ENCODE measurements at places on chromosomes 5 and 9.

DNA sequence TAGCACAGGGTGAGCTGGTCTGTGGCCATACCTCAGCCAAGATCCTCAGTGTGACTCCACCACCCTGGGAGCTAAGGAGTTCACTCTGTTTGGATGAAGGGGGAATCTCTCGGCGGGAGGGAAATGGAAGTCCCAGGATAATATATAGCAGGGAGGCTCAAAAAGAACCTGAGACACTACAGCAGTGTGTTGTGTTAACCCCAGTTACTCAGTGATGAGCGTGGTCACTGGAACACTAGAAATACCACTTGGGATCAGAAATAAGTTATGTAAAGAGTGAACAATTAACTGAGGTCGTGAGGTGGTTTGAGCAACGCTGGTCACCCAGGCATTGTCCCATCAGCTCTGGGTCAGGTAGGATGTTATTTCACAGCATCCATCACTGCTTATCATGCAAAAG lies 59.3 kb upstream of the ADAMTS16 start:
- DNase-seq: no peak

DNA sequence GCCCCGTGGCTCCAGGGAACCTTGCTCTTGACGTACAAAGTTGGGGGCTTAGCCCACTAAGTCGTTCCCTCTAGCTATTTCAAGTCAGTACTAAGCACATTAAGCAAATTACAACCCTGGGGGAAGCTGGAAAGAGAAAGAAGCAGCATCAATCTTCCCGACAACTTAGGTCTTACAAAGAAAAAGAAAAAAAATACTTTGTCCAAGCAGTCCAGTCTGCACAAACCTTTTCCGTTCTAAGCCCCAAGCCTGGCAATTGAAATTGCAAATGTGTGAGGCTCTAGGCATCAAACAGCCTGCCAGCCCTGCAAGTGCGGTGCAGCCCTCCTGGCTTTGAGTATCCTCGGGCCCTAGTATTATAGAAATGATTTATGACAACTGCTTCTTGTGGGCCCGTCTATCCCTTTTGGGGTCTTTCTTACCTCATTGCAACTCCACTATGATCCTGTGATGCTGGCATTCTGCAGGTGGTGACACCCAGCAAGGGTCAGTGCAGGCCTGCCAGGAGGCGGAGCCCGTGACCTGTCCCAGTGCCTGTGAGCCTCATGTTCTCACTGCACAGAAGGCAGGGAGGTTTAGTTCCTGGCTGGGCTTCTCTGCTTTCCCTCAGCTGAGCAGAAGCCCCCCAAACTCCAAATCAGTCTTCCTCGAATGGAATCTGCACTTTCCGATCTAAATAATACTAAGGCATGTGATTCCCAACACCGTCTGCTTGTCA lies 232.3 kb upstream of the IRX2 start:
- no peak for DNase-seq

DNA sequence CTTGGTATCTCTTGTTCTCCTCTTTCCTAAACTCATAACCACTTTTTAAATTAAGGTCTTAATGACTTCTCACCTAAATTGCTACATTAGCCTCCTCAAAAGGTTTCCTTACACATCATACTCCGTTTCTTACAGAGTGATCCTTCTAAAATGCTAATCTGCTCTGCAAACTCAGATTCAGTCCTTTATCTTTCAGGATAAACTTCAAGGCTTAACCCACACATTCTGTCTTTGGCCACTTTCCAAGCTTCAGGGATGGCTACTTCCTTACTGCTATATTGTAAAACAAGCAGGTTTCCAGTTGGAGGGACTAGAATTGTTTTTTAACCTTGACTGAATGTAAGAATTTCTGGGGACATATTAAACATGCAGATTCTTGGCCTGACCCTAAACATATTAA lies 105.5 kb upstream of the CHD1 start:
- DNase-seq: no peak

DNA sequence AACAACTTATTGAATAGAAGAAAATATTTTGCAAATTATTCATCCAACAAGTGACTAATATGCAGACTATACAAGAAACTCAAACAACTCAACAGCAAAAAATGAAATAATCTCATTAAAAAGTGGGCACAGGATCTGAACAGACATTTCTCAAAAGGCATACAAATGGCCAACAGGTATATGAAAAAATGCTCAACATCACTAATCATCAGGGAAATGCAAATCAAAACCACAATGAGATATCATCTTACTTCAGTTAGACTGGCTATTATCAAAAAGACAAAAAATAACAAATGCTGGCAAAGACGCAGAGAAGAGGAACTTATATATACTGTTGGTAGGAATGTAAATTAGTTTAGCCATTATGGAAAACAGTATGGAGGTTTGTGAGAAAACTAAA lies 1.8 kb upstream of the AMACR start:
- DNase-seq: no peak

- DNase-seq: no peak
Measured at GRCh38 chr5:16260000-16260399, 80.4 kb upstream of the MARCHF11 start.

DNA sequence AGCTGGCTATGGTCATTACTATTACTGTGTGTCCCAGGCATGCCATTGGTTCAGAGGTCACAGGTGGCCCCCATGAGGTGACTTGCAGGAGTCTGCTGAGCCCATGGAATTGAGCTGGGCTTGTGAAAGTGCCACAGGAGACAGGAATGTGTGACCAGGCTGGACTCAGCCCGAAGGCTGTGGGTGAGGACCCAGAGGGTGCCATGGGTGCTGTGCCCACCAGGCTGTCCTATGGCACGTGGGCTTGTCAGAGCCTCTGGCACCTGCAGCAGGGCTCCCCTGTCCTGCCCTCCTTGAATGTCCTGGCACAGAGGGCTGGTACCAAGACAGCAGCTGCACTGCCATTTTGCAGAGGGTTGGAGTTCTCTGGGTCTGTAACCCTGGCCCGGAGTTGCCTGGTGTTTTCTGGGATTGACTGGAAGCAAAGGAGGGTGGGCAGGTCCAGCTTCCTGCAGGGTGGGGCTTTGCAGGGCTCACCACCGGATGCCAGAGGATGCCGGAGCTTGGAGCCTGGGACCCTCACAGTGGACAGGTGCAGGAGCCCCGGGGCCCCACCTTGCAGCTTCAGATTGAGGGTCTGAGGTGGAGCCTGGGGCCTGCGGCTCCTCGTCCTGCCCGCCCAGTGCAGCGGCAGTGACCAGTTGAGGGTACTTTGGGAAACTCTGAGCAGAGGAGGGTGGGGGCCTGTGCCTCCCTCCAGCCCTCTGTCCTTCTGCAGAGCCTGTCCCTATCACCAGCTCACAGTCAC lies 14.2 kb downstream of the COL5A1 start:
- no peak for DNase-seq

GRCh38 chr5:83363111-83363885 lies 108.2 kb upstream of the VCAN start:
- DNase-seq: no peak

GRCh38 chr9:129166623-129167557 lies 11.2 kb downstream of the IER5L start:
- DNase-seq: no peak

- no peak for DNase-seq
Measured at GRCh38 chr5:122126177-122126755, 3.1 kb upstream of the ZNF474 start.

- no peak for DNase-seq
Measured at GRCh38 chr9:126295936-126296600, 30.6 kb upstream of the MVB12B start.

DNA sequence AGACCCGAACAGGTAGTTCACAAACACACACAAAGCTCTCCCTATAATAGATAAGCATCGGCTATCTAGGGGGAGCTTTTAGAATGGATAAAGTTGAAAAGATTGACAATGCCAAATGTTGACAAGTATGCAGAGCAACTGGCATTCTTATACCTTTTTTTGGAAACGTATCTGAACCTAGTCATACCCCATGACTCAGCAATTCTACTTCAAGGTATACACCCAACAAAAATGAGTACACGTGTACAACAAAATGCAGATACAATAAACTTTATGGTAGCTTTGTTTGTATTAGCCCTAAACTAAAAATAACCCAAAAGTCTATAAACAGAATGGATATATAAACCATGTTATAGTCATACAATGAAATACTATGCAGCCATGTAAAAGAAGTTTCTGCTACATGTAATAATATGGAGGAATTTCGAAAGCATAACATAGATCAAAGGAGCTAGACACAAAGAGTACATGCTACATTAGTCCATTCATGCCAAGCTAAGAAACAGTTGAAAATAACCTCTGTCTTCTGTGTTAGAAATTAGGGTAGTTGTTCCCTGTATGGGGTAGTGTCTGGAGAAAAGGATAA lies 718.5 kb upstream of the ZNF608 start:
- no peak for DNase-seq

DNA sequence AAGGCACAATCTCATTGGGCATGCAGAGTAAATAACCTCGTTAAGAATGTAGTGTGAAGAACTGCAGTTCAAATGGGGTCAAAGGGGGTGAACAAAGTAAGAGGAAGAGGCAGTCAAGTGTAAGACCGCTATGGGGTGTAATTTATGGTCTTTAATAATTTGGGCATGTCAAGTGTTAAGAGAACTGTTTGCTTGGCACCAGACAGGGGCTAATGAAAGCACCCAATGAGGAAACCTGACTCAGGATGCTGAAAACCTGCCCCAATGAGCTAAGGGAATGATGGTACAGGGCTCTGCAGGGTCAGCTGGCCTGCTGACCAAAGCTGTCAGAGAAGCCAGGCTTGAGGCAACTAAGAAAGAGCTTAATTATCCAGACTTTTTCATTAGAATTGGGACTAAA lies 368.1 kb downstream of the DTWD2 start:
- no peak for DNase-seq

- DNase-seq: no peak
Measured at GRCh38 chr9:115291841-115292240, 173.9 kb upstream of the TNC start.

- no peak for DNase-seq
Measured at GRCh38 chr9:105328872-105329718, 84.6 kb downstream of the SLC44A1 start.
